ENCODE measurements at places on chromosomes 12 and 14.

GRCh38 chr14:50967790-50968189 lies 23.5 kb upstream of the PYGL start:
- no peak for DNase-seq

DNA sequence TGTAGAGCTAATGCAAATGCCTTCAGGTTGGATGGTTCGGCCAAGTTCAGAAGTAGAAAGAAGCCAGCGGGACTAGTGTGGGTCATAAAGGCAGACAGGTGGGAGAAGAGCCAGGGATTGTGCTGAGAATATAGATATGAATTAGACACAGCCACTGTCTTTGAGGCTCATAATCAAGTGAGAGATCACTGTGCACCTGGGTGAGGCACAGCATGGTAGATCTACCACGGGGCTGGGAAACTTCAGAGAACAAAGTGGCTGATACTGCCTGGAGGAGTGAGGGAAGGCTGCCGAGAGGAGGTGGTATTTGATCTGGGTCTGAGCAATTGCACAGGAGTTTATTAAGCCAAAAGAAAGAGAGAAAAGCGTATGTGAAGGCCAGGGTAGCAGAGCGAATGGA lies 40.6 kb upstream of the CHST11 start:
- DNase-seq = no peak

DNA sequence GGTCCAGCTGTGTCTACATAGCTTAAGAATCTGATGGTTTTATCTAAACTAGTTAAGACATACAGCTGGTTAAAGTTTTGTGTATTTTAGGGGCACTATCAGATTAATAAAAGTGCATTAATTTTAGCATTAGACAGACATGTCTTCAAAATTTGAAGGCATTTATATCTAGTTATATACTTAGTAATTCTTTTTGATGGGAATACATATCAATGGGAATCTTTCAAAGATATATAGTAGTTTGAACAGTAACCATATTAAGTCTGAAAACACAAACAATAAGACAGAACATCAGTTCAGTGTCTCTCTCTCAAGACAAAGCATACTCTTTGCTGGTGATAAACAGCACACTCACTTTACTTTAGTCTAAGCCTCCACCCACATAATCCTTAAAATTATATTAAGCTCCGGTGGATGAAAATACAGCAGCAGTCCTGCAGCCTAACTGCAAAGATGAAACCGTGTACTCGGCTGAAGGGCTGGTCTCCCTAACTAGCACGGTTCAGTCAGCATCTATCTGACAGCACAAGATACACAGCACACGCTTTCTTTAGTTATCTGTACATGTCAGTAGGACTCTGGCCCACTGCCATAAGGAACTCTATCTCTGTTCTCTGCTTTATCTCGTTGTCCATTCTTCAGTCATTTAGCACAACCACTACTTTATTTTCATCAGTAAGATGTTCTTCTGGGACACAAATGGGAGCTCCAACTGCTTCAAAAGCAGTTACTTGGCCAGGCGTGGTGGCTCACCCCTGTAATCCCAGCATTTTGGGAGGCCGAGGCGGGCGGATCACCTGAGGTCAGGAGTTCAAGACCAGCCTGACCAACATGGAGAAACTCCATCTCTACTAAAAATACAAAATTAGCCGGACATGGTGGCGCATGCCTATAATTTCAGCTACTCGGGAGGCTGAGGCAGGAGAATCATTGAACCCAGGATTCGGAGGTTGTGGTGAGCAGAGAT lies 80.5 kb downstream of the MED13L start:
- DNase-seq = no peak

GRCh38 chr12:25785134-25785533 lies 173.3 kb upstream of the RASSF8 start:
- DNase-seq = no peak

- no peak for DNase-seq
Measured at GRCh38 chr12:123516216-123516780, 17.2 kb downstream of the RILPL1 start.

- no peak for DNase-seq
Measured at GRCh38 chr12:5258926-5259325, 173.0 kb upstream of the NTF3 start.

GRCh38 chr12:116954710-116955381 lies 44.1 kb downstream of the FBXW8 start:
- no peak for DNase-seq

All from effector CD4-positive, alpha-beta T cell (primary cell).